ENCODE measurements at places on chromosomes 12 and 14. TPM values are rescaled to one million over a fixed set of nuclear protein-coding genes. Genes with fewer than 3 reads are reported as not detected.

CD163L1 gene
- total RNA-seq: 0.22 TPM

DNA sequence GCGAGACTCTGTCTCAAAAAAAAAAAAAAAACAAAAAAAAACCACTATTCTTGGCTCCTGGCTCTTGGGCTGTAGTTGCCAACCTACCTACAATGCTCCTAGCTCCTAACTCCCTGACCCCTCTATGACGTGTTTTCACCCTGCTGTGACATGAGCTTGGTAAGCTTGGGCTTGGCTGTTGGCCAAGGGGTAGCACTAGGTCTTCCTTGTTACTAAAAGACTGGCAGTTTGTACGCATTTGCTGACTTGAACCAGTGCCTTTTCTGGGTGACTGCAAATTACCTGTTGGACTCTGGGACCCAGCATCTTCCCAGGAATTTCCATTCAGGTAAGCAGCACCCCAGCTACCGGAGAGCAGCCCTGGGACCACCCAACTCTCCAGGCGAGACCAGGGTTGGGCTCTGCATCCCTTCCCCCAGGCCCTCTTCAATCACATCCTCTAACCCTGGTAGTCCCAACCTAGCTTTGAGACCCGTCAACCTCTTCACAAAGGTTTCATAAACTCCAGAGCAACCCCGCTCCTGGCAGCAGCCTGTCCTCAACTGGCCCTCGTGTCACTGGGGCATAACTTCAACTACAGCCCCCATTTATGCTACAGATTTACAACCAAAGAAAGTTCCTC lies 8.3 kb downstream of the CDK2AP1 start:
- DNase-seq: no peak

DNA sequence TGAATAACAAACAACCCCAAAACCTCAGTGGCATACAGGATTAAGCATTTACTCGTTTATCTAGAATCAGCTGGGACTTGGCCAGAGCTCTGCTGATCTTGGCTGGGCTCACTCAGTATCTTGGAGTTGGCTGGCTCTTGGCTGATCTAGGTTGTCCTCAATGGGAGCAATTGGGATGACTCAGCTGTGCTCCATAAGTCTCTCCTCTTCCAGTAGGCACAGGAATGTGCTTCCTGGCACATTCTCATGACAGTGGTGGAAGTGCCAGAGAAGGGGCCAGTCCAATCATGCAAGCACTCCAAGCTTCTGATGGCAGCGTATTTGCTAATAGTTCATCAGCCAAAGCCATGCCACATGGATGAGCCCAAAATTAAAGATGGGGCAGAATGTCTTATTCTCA lies 41.7 kb upstream of the ANO4 start:
- no peak for DNase-seq

OTUB2 gene
- total RNA-seq: 4.4 TPM

DNA sequence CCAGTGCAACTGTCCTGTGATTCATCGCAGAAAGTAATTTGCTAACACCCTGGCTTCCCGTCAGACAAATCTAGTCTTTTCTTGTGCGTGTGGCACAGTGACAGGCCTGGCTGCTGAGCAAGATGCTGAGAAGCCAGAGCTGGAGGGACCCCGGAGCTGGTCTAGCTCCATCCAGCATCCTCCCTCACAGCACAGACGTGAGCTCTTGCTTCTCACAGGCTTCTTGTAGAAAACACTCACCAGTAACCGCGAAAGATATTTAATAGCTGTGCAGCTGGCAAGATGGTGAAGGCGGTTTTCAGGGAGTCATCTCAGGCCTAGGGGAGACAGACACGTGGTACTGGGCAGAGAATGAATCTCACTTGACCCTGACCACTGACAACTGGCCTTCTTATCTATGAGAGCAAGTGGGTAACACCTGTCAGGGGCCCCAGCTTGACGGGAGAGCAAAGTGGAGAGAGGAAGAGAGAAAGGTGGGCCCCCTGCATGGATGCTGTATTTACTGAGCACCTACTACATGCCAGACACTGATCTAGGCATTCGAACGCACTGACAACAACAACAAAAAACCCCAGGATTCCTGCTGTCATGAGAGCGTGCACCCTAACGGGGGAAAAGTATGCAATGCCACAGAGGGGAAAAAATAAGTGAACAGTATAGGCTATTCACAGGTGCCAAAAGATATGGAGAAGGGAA lies 63.3 kb downstream of the CCDC88C start:
- no peak for DNase-seq

DNA sequence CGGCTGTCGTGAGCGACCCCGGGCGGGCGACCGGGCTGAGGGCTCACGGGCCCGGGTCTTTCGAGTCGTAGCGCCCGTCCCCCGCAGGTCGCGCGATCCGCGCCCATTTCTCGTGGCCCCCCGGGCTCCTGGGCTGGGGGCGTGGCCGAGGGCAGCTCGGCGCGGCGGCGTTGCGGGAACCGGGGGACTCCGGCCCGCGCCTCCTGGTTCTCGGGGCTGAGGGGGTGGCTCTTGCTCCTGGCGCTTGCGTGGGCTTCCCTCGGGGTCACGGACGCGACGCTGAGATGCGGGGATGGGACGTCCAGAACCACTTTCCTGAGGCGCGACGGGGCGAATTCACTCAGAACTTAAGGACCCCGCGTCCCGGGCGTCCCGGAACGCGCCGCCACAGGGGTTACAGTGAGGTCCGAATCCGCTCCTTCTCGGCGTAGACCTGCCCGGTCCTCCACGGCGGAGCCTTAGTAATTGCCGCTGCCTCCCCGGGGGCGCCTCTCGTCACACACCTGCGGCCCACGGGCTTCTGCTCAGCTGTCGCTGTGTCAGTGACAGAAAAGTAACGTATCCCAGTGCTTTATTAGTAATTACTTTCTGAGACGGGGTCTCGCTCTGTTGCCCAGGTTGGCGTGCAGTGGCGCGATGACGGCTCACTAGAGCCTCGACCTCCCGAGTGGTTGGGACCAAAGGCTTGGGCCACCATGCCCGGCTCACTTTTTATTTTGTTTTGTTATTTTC lies 606 bp downstream of the EP400 start:
- peak; percentile 87 for DNase-seq

JPH4 gene
- total RNA-seq: 1.4 TPM
